ENCODE measurements at places on chromosomes 12 and 14.

GRCh38 chr14:101820283-101820798 is 58.8 kb downstream of the PPP2R5C start:
- peak; percentile 45 for DNase-seq

- DNase-seq: no peak
Observed at GRCh38 chr14:21016413-21017190, 8.3 kb downstream of the NDRG2 start.

GRCh38 chr14:68247274-68247673 is 427.7 kb downstream of the RAD51B start:
- no peak for DNase-seq

GRCh38 chr12:38921025-38921677 is 15.8 kb upstream of the CPNE8 start:
- DNase-seq: peak; percentile 22

DNA sequence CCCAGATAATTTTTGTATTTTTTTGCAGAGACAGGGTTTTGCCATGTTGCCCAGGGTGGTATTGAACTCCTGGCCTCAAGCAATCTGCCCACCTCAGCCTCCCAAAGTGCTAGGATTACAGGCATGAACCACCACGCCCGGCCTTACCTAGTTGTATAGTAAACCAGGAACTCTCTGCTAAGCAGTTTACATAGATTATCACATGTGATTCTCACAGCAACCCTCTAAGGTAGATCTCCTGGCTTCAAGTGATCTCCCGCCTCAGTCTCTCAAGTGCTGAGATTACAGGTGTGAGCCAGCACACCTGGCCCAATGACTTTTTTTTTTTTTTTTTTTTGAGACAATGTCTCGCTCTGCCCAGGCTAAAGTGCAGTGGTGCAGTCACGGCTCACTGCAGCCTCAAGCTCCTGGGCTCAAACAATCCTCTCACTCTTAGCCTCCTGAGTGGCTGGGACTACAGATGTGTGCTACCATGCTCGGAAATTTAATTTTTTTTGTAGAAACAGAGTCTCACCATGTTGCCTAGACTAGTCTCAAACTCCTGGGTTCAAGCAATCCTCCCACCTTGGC is 26.0 kb upstream of the ATP2A2 start:
- no peak for DNase-seq

- DNase-seq: no peak
Observed at GRCh38 chr12:123049398-123050240, 69.1 kb downstream of the ARL6IP4 start.

- no peak for DNase-seq
Observed at GRCh38 chr12:90839346-90839745, 115.6 kb downstream of the CCER1 start.

- DNase-seq: no peak
Observed at GRCh38 chr14:78170203-78170602, at the start of gene NRXN3. Gene NRXN3 (plus strand): TSS chr14:78170373. CDS start chr14:78243094, 72,721 bp downstream.

- no peak for DNase-seq
Observed at GRCh38 chr12:124764451-124764850, 99.2 kb downstream of the SCARB1 start.

DNA sequence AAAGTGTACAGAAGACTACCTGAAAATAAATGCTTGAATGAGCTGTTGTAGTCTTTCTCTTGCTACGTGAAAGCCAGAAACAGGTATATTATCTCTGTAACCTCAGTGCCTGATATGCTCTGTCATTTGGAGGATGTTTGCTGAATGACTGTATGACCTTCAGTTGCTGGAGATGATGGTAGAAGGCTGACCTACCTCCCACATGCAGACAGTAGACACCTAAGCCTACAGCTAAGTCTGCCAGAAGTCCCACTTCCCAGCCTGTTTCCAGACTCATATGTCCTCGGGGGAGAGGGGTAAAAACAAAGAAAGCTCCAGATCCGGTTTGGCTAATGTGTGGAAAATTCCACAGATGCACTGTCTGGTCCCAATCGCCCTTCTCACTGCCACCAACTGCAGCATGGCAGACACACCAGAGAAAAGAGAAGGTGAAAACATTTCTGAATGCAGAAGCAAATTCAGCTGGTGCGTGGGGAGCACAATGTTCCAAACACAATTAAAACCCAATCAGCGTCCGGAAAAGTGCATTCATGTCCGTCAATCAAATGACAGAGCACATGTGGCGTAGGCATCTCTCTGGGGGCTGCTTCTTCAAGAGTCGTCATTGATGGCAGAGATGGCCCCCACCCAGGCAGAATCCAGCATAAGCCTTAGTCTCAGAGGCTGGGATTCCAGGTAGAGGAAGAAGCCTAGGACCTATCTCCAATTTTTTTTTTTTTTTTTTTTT is 76.3 kb upstream of the TBX3 start:
- no peak for DNase-seq

DNA sequence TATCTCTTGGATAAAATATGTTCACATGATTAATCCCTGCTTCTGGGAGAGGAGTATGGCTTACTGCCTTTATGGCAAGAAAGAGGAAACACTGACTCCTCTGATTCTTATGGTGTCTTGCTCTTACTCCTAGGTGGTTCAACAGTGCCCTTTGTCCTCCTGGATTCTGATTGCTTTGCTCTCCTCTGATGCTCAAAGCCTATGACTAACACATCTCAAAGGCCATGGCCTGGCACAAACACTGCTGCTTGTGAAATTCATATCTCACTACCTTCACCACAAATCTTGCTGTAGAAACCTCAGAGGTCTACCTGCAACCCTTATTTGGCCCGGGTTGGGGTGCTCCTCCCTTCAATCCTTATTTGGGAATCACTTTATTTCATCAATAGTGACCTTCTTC is 217.2 kb downstream of the C12orf50 start:
- DNase-seq: no peak

GRCh38 chr14:101009531-101009930 is 106.0 kb upstream of the RTL1 start:
- no peak for DNase-seq

DNA sequence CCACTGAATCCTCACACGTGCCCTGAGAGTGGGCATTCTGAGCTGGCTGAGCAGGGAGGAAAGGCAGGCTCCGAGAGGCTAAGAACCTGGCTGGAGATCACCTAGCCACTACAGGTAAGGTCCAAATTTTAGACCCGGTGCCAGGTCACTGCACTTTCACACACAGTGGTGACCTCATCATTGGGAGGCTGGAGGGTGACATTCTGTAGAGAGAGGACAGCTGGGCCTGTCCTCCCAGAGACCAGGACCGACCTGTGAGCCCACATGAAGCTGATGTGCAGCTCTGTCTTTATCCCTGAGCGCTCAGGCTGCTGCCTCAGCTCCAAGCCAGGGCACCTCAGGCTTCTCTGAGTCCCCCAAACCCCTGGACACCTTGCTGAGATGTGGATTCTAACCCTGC is 4.1 kb downstream of the TTC7B start:
- DNase-seq: no peak

GRCh38 chr12:1707051-1707450 is 16.2 kb downstream of the ADIPOR2 start:
- no peak for DNase-seq

GRCh38 chr12:3294481-3294911 is 196.5 kb upstream of the PRMT8 start:
- DNase-seq: no peak

Data from CD4-positive, alpha-beta T cell treated with Interleukin-6 for 4 hours (primary cell).